ENCODE measurements at places on chromosomes 6 and 20.

DNA sequence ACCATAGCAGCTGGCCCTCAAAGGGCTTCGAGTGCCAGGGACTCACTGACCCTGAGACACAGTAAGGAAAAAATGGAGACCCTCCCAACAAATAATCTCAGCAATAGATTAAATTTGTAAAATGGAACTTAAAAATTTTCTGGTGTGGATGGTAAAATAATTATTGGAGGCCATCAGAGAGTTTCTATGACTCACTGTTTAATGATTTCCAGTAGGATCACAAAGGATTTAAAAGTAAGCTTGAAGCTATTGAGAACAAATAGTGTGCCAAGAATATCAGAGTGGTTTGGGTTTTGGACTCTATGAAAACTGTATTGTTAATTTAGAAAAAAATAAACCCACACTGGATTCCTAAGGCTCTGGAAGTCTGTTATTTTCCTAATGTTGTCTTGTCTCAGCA is 115.2 kb upstream of the AKIRIN2 start:
- DNase-seq = no peak

DNA sequence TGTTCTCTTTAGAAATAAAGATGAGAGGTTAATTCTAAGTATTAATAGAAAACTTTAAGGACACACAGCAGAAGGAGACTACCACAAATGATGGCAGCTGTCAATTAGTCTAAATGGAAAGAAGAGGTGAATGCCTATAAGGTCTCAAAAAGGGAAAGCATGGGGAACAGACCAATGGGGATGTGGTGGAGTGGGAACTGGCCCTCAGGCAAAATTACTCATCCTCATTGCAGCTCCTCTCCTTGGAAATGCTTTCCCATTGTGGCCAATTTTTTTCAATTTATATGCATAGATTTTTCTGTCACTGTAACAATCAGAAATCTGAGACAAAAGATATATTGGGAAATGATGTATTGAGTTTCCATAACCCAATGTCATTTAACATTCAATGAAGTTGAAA is 222.9 kb upstream of the DEFB112 start:
- no peak for DNase-seq

GRCh38 chr20:1508574-1508973 is 17.4 kb upstream of the SIRPB2 start:
- DNase-seq = no peak

DNA sequence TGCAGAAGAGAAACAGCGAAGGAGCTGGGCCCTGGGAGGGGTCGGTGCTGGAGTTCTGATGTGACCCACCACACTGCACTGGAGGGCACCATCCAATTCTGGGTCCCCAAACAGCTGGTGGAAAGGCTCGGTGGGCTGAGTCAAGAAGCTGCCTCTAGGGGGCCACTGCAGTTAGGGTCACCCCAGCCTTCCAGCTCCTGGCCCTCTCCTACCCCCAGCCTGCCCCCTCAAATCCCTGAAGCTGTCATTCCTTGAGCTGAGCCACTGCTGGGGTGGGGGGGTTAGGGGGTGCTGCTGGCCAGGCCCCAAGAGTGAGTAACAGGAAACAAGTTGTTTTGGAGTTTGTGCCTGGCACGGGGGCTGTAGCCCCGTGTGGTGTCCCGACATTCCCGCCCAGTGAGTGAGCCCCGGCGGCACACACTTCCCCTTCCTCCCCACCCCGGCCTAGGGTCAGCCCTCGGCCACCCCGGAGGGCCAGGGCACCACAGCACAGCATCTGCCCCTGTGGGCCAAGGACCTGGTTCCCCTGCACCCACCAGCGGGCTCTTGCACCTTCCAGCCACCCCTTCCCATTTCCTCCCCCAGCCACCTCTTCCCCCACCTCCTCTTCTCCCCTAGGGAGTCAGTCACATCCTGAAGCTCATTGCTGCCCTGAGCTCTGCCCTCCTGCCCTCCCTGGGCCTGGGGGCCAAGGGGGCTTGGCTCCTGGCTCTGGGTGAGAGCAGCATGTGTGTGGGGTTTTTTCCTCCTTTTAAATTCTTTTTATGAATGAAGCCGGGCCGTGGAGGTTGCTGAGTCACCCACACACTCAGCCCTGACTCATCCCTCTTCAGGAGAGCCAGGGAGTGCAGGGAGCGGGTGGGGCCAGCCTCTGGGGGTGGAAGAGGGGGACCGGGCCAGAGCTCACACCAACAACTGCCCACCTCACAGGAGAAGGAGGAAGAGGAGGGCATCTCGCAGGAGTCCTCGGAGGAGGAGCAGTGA is 4.6 kb downstream of the SMIM29 start:
- peak; percentile 80 for DNase-seq

DNA sequence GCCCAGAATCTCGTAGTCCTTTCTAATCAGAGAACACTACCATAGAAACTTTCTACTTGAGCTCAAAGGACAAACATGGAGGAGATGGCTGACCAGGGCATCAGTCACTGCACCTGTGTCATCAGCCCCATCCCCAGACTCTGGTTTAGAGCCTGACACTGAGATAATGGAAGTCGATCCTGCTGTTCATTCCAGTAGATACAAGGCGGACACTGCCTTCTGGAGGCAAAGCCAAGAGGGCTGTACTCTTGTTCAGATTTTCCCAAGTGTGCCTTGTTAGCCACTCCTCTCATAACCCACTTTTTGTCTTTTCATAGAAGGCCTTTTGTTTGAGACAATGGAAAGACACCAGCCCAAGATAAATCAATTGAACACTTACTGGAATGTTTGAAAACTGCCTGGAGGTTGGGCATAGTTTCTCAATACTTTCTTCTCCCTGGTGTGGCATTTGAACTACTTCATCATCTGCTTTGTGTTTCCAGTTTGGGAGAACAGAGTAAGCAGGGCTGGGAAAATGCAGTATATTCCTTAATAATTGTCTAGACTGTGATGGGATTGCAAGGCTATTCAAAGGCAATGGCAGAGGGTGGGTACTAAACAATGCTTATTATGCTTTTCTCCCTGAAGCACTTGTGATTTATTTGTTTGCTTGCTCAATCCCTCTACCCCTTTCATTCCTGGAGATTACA is 99.7 kb downstream of the CLIC5 start:
- DNase-seq = no peak

GRCh38 chr20:18057101-18057993 is at the start of gene OVOL2:
Gene OVOL2 (minus strand): TSS chr20:18057916. CDS start chr20:18057634, 282 bp downstream.
- no peak for DNase-seq

DNA sequence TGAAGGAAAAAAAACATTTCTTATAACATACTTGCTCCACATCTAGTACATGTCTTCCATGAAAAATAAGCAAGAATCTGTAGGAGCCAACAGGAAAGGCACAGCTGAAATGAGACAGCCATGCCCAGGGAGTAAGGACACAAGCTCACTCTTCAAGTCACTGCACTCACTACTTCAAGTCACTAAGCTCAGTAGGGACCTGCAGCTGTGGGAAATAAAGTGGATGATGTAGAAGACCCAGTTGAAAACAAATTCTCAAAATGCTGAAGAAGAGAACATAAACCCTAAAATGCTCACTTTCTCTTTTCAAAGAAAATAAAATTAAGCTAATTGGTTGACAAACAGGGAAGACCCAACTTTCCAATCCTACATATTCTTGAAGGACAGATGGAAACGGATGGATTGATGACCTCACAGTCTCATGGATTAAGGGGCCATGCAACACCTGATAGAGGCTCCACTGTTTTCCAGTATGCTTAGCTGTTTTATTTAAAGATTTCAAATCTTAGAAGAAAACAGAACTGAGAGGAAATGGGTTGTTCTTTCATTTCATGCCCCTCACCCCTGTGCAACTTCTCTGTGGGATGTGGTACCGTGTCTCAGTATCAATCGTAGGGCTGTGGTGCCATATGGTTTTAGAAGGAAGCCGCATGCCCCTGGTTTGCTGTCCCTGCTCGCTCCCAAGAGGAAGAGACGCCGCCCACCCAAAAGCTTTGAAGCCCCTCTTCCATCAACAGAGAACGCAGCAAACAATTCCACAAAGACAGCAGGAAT is 133.3 kb downstream of the WDR27 start:
- no peak for DNase-seq

DNA sequence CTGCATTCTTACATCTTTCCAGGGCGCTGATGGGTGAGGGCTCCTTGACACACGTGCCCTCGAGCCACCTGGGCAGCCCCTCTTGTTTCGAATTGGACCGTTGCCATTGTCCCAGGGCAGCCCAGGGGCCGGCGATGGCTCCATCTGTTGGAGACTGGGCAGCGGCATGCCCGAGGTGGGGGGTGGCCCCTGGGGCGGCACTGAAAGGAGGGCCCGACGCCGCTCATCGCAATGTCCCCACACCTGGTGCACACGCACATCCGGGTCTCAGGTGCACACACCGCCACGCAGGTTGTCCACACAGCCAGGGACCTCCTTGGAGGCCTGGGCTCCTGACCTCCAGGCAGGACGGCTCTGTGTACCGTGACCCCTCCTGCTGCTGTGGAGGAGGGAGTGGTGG is 18.0 kb downstream of the GATA5 start:
- DNase-seq = no peak

- no peak for DNase-seq
Observed at GRCh38 chr6:169789146-169789943, 37.9 kb downstream of the ERMARD start.

Data from omental fat pad (tissue), 4 donors.